ENCODE measurements at places on chromosomes 5 and 9.

GRCh38 chr5:179437341-179438001 is 92.2 kb upstream of the ADAMTS2 start:
- peak; percentile 54 for DNase-seq

- no peak for DNase-seq
Measured at GRCh38 chr5:141135030-141135717, at the start of gene PCDHB5. Gene PCDHB5 (plus strand): TSS chr5:141135206. CDS start chr5:141135435, 229 bp downstream.

DNA sequence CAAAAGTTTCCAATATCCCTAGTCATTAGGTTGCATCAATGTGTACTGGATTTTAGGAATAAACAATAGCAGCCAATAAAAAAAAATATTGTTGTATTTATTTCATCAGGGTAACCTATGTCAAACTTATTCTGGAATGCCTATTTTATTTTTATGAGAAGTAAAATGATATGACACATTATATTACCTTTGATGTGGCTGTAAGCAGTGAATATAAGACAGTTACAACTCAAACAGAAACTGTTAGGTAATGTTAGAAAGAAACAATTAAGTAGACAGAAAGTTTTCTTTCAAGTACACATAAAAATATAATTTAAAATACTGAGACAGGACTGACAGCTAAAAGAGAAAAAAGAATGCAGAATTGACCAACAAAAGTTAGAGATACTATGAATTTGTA is 65.5 kb downstream of the GNG10 start:
- no peak for DNase-seq

DNA sequence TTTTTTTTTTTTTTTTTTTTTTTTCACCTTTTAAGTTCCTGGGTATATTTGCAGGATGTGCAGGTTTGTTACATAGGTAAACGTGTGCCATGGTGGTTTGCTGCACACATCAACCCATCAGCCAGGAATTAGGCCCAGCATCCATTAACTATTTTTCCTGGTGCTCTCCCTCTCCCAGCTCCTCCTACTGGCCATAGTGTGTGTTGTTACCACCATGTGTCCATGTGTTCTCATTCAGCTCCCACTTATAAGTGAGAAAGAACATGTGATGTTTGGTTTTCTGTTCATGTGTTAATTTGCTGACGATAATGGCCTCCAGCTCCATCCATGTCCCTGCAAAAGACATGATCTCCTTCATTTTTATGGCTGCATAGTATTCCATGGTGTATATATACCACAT is 350.5 kb downstream of the MAN2A1 start:
- DNase-seq = no peak

Data from D341Med (cell line).